ENCODE measurements at places on chromosomes 1 and 21.

DNA sequence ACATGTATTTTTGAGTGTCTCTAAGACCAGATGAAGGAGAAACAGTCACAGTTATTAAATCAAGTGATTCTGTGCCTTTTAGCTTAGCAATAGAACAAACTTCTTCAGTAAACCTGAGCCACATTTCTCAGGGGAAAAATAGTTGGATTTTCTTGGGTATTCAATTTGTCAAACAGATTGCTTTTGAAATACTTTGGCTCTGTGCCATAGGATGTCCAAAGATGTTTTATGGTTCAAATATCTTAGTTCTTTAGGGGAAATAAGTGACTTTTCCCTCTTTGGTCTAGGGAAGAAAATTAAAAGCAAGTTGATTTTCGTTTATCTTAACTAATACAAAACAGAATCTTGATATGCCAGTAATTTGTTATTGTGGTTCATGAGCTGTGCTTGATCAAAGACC is 125.9 kb downstream of the ATP5PO start:
- DNase-seq, result no peak

- DNase-seq, result no peak
Measured at GRCh38 chr1:109822749-109823542, 59.2 kb upstream of the EPS8L3 start.

GRCh38 chr1:165257969-165258459 is 98.5 kb downstream of the LMX1A start:
- no peak for DNase-seq

DNA sequence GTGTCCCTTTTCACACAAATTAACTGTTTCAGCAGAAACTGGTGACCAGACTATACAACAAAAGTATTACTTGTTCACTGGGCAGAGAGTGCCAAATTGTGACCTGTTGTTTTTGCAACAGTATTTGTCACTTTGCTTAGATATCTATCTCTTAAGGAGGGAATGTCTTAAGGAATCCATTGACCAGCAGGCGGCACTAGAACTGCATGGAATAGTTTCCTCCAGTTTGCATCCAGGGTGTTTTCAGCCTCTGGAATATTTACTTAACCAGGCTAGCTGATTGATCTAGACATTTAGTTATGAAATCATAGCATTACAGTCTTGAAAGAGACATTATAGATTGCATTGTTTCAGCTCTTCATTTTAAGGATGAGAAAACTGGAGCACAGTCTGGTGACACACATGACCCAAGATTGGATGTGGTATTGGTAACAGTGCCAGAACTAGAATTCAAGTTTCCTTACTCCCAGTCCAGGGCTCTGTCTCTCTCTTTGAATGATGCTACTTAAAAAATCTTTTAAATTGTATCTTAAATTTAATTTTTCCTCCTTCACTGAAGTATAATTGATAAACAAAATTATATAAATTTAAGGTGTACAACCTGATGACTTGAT is 16.9 kb downstream of the RPTN start:
- no peak for DNase-seq

- DNase-seq, result no peak
Measured at GRCh38 chr1:56531624-56532349, 47.6 kb downstream of the PLPP3 start.

- no peak for DNase-seq
Measured at GRCh38 chr1:109136766-109137165, 22.9 kb downstream of the ELAPOR1 start.

- no peak for DNase-seq
Measured at GRCh38 chr1:191206513-191207207, 729.0 kb upstream of the BRINP3 start.

DNA sequence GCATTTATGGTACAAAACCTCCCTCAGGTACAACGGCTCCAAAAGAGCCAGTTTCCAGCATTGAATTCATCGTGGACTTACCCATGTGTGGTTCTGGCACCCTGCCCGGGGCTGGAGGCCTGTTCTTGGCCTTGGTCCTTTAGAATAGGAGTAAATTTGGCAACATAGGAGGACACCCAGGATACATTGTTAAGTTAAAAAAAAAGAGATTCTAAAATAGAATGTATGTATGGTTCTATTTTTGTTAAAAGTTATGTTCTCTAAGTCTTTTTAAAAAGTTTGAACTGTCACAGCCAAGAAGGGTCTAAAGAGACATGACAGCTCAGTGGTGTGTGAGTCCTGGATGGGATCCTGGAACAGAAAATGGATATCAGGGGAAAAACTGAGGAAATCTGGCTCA is 25.9 kb downstream of the EPHX1 start:
- no peak for DNase-seq

DNA sequence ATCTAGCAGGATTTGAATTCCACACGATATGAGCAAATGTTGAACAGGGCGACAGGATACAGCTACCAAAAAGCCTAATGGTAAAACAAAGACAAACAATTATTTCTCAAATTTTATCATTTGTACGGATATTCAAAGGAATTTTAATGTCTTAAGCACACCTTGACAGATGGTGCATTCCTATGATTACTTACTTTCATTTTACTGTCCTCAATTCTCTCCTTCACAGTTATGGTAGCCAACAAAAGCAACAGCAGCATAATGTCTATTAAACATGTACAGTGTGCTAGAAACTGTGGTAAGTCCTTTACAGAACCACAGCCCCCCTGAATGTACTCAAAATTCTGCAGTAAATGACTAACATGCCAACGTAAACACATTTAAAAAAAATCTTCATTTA is 365.8 kb downstream of the SMYD3 start:
- DNase-seq, result no peak

- DNase-seq, result no peak
Measured at GRCh38 chr1:160665330-160666078, 18.7 kb upstream of the SLAMF1 start.

DNA sequence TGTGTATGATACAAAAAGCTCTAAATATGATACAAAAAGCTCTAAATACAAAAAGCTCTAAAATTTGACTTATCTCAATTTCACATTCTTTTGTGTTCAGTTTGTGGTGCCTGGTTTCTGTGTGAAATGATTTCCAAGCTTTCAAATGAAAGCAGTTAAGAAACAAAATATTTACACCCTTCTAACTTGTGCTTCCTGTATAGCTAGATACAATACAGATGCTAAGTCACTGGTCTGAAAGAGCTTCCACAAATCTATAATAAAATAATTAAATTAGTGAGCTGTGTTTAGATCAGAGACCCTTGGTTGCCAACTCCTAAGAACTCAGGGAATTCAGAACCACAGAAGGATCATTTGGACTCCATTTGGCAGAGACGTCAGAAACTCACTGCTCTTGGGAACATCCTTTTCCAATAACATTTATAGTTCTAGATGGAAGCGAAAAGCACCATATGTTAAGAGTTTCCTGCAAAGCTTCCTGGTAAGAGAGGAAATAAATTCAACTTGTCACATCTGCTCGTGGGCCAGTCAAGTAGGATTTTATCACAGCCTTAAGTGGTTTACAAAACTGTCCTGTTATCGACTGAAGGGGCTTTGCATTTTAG is 1079.1 kb downstream of the ADGRL2 start:
- DNase-seq, result no peak

GRCh38 chr1:33344896-33345560 is 24.1 kb upstream of the A3GALT2 start:
- no peak for DNase-seq

DNA sequence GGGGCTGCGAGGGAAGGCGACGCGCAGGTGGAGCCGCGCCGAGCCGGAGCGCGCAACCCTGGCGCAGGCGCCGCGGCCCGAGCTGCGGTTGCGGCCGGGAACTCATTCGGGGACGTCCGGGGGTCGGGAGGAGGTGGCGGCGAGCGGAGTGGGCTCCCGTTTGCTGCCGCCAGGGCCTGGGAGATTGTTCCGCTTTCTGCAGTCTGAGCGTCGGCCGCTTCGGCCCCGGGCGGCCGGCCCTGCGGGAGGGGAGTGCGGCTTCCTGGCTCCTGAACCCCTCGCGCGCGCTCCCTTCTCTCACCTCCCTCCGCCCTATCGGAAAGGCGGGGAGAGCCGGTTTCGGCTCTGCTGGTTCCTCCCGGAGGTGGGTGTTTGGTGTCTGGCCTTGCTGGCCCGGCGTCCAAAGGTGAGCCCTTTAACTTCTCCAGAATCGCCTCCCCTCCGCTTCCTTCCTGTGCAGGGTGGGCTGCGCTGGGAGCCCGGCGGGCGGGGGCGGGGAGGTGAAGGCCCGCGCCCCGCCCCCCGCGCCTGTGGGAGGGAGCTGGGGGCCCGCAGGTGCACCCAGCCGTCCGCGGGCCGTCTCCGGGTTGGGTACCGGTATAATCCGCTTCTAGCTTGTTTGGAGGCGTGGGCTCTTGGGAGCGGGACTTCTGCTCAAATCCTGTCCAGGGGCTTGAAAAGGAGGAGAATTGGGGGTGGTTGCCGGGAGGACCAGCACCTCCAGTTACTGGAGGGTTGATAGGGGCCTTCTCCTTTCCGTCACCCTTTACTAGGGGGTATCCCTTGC is 683 bp downstream of the LRRC8D start:
- DNase-seq, result peak; percentile 39

DNA sequence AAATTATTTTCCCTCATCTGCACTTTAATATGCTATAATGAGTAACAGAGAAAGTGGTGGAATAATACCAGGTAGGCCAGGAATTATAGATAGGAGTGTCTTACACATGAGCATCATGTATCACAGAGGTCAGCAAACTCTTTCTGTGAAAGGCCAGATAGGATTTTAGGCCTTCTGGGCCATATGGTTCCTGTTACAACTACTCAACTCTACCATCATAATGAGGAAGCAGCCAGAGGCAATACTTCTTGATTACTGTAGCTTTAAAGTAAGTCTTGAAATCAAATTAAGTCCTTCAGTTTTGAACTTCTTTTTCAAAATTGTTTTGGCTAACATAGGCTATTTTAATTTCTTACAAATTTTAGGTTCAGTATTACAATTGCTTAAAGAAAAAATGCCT is 32.1 kb upstream of the IGSF3 start:
- DNase-seq, result no peak

DNA sequence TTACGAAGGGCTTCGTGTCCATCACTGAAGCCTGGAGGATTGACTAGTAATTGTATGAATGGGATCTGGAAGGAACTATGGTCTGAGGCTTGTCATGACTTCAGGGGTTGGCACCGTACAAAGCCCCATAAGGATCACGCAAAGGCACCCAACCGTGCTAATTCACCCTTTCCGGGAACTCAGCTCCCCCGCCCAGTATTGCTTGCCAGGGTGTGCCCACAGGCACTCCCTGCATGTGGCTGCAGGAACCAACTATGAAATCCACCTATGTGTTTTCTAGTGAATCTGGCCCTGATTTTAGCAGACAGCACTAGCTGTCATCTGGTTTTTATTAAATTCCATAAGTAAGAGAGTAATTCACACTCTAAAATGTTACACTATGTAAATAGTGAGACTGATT is 139.2 kb downstream of the TM2D1 start:
- no peak for DNase-seq

DNA sequence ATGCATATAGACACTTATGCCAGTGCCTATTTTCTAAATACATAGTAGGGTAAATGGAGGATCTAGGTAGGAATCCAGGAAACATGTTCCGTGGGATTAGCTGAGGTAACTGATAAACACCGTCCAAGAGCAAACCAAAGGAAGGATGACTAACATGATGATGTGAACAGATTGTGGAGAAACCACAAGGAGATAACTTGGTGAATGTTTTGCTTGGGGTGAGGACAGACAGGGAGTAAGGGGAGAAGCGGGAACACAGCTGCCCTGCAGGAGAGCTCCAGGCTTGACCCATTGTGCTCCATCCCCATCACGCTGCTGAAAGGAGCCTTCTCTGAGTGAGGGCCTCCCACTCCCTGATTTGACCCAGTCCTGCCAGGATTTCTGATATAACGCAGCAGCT is 87.0 kb upstream of the ZC3H11B start:
- no peak for DNase-seq

GRCh38 chr1:214717351-214717750 is 114.4 kb downstream of the CENPF start:
- DNase-seq, result no peak

- DNase-seq, result no peak
Measured at GRCh38 chr1:198183605-198184004, 26.8 kb downstream of the NEK7 start.

- no peak for DNase-seq
Measured at GRCh38 chr1:194544012-194544411, 1357.6 kb upstream of the B3GALT2 start.

GRCh38 chr1:11057477-11057876 is 2.3 kb downstream of the SRM start:
- no peak for DNase-seq

DNA sequence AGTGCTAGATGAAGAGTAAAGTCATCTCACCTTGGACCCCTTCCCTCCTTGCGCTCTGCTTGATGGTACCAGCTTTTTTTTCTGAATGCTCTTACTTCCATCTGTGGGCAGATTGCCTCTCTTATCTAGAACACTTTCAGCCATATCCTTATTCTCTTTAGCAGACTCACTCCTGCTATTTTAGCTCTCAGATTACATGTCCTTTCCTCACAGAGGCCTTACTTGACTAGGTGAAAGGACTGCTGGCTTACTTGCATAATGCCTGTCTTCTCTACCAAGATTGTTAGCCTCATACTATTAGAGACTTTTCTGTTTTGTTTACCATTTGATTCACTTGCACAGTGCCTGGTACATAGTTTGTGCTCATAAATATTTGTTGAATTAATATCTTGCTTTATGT is 9.3 kb downstream of the IFI44 start:
- no peak for DNase-seq

GRCh38 chr1:178263341-178263740 is 169.4 kb downstream of the RASAL2 start:
- no peak for DNase-seq

- no peak for DNase-seq
Measured at GRCh38 chr1:197908716-197909220, 6.3 kb downstream of the C1orf53 start.

DNA sequence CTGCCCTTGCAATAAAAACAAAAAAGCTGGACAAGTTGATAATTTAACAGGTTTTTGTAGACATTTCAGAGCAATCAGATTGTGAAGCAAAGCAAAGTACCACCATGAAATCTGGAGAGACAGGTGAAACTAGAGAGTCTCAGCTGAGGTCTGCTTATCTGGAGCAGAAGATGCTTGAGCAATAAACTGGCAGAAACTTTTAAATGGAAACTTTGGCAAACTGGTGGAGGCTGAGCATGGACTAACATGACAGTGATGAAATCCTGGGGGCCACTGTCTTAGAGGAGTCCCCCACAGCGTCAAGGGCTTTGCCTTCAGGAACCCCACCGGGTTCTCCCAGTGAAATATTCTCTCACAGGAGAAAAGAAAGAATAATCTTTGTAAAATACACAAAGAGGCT is 416.3 kb upstream of the B3GALT2 start:
- DNase-seq, result no peak

Data from stimulated activated CD8-positive, alpha-beta memory T cell treated with anti-CD3 and anti-CD28 coated beads, Interleukin-15, amount 100 ng/mL, for 4 hours (primary cell).